NCI-H1930 (cell line): ENCODE measurements at places on chromosomes 13 and 19.

GRCh38 chr13:52001120-52001731, 10.0 kb downstream of the ATP7B start:
- DNase-seq, result peak; percentile 41

- DNase-seq, result peak; percentile 67
Measured at GRCh38 chr13:101785858-101786257, 333.4 kb downstream of the ITGBL1 start.

GRCh38 chr19:49217382-49217781, 59.8 kb downstream of the TRPM4 start:
- DNase-seq, result no peak

GRCh38 chr13:104833221-104833620, 1702.2 kb downstream of the EFNB2 start:
- no peak for DNase-seq

GRCh38 chr19:679418-680286, 3.5 kb downstream of the FSTL3 start:
- no peak for DNase-seq

DNA sequence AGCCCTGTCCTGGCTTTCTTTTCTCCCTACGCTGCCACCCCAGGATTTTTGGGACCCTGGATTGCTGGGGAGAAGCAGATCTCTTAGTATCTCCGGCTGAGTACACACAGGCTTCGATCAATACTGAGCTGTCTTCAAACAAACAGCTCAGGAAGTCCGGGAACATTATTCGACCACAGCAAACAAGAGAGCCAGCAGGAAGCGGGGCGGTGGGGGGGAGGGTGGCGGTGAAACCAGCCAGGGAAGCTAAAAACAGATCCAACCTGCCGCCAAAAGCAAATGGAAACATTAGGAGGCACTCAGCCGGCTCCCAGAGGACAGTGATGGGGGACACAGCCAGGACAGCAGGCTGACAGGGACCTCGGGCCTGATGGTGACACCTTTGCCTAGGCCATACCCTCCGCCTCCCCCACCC, 12.2 kb upstream of the BCAM start:
- no peak for DNase-seq

GRCh38 chr19:39566064-39566463, 26.1 kb upstream of the EID2 start:
- no peak for DNase-seq

DNA sequence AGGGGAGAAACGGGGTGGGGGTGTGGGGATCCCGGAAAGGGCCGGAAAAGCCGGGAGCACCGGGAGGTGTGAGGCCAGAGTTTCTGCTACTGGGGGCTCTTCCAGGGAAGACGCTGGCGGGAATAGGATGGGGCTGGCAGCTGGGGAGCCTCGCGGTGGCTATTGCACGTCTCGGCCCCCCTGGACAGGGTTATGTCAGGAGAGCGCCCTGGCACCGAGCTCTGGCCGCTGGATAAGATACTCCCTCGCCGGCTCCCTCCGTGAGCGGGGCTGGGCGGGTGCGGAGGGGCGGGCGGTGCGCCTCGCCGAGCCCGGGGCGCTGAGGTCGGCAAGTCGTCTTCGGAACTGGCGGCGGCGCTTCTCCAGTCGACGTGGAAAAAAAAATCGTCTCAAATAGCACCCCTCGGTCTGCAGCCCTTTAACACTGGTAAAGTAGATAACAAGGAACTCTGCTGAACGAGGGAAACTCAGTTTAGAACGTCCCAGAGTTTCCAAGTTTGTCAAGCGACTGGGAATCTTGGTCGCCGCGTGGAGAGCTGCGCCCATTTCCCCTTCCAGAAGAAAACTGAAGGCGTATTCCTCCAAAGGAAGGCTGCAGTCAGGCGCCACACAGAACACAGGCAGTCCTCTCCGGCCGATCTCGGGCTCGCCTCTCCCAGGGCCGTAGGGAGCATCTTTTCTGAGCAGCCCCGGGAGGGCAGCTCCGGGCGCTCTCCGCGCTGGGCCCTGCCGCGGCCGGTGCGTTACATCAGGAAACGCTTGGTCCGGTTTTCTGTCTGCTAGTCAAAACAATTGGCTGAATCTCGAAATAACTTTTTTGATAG, 115.1 kb downstream of the KCNRG start:
- no peak for DNase-seq

DNA sequence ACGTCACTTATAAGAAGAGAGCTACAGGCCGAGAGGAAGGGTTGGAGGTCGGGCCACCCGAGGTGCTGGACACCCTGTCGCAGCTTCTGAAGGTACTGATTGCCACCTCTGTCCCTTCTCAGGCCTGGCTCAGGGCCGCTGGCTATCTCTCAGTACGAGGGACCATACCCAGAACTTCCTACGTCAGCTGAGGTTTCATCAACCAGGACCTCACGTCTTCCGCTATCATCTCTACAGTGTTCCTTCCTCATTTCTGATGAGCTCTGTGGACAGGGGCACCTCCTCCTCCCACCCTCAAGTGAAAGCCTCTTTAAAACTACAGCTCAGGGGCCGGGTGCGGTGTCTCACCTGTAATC, 58.2 kb upstream of the USE1 start:
- DNase-seq, result no peak

DNA sequence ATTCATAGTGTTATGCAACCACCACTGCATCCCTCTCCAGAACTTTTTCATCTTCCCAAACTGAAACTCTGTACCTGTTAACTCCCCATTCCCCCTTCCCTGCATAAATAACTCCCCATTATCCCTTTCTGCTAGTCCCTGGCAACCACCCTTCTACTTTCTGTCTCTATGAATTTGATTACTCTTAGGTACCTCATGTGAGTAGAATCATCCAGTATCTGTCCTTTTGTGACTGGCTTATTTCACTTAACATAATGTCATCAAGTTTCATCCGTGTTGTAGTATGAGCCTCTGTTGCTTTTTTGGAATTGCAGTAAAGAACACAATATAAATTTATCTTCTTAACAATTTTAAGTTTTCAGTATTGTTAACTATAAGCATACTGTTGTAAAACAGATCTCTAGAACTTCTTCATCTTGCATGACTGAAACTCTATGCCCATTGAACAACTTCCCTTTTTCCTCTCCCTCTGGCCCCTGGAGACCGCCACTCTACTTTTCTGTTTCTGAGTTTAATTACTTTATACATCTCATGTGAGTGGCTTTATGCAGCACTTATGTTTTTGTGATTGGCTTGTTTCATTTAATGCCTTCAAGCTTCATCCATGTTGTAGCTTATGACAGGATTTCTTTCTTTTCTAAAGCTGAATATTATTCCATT, 87.3 kb upstream of the ABCC4 start:
- no peak for DNase-seq

GRCh38 chr19:10764340-10764894, 46.5 kb downstream of the DNM2 start:
- DNase-seq, result no peak

- no peak for DNase-seq
Measured at GRCh38 chr13:87003265-87003664, 667.9 kb upstream of the SLITRK5 start.

DNA sequence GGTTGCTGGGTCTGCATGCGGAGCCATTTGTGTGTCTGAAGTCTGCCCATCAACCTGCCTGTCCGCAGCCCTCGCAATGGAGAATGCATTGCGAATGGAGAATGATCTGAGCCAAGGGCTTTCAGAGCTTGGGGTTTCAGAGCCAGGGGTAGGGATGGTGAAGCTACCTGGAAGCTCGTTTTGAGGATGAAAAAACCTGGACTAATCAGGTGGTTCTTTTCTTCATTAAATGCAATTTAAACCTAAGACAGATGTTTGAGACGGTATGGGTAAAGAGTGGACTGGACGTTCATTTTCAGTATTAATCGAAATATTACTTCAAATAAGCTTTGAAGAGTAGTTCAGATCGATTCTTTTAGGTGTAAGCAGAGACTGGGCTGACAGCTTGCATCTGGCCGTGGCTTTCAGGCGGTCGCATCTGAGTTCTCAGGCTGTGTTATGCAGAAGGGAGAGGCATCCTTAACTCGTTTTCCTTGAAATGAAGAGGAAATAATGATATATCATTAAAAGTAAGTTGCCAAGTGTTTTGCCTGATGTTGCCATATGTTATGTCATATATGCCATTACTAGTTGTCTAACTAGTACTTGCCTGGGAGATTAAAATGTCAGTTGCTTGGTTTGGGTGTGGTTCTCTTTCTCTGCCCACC, 801 bp downstream of the MCF2L start:
- no peak for DNase-seq
